ENCODE measurements at places on chromosomes 4 and X.

GRCh38 chrX:130091980-130092522 is 18.2 kb downstream of the ELF4 start:
- peak; percentile 84 for DNase-seq

DNA sequence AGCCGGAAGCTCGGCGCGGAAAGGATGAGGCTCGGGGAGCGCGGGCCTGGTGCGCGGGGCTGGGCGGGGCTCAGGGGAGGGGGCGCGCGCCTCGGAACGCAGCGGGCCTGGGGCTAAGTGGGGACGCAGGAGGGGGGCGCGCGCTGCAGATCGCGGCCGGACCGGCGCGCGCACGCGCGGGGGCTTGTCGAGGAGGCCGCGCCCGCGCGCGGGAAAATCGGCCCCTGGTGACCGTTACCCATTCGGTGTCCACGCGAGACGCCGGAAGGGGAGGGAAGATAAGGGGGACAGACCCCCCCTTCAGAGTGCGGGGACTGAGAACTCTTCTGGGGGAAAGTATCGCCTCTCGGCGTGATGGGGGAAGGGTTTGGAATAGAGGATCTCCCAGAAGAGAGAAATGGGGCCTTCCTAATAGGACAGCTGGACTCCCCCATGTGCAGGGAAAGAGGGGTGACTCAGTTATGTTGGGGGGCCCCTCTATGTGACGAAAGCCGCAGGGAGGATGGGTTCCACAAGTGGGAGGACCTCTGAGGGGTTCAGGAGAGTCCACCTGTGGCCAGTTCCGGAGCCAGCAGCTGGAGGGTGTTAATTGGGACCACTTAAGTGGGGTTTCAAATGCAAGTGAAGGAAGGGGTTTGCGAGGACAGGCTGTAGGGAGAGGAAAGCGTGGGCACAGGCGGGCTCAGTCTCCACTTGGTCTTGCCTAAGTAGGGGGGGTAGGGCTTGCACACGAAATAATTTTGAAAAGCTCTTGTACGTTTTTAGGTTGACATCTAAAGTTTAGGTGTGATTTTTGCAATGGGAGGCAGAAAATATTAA is 584 bp downstream of the SUV39H1 start:
- peak; percentile 91 for DNase-seq

GRCh38 chr4:58456727-58457384 is 1346.7 kb upstream of the IGFBP7 start:
- DNase-seq, result no peak

DNA sequence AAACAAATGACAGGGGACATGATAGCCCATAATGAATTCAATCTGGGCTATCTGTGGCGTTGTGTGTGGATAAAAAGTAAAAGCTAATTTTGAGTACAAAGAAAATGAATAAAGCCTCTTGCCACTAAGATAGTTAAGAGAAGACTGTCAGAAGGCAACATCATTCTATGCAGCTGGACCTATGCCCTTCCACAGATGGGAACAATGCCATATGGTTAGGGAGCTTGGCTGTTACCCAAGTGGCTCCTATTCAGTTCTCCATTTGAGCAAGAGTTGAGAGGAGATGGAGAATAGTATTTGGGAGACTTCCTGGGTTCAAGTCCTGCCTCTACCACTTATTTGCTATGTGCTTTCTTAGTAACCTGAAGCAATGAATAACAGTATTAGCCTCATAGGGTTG is 107.7 kb downstream of the ANXA3 start:
- DNase-seq, result no peak

DNA sequence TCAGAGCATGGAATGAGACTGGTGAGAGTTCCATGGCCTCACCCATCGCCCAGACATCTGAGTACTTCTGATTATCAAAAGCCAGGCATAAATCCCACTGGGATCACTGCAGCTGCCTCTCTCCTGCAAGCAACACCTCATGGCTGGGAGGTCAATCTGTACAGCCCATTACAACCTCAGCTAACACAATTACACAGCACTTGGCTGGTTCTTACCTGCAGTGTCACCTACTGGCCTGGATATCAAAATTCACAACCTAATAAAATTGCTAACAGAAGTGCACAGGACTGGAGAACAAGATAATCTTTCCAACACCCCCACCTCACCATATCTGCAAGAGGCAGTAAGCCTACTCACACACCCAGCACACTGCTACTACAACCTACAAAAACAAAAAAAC is 341.7 kb upstream of the NDST3 start:
- DNase-seq, result no peak

DNA sequence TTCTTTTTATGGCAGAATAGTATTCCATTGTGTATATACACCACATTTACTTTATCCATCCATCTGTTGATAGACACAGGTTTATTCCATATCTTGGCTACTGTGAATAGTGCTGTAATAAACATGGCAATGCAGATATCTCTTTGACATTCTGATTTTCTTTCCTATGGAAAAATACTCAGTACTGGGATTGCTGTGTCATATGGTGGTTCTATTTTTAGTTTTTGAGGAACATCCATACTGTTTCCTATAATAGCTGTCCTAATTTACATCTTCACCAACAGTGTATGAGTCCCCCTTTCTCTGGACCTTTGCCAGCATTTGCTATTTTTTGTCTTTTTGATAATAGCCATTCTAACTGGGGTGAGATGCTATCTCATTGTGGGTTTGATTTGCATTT is 73.5 kb downstream of the GPAT3 start:
- DNase-seq, result no peak

DNA sequence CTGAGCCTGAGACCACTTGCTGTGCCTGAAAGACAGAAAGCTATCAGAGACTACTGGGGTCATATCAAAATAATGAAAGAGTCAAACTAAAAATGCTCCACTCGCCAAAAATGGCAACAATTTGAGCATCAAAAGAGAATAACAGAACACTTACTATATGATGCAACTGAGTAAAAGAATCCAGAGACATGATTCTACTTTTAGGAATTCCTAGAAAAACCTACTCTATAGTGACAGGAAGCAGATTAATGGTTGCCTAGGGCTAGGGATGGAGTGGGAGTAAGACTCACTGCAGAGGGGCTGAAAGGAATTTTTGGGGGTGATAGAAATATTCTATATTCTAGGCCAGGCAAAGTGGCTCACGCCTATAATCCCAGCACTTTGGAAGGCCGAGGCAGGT is 29.4 kb upstream of the SLAIN2 start:
- no peak for DNase-seq

DNA sequence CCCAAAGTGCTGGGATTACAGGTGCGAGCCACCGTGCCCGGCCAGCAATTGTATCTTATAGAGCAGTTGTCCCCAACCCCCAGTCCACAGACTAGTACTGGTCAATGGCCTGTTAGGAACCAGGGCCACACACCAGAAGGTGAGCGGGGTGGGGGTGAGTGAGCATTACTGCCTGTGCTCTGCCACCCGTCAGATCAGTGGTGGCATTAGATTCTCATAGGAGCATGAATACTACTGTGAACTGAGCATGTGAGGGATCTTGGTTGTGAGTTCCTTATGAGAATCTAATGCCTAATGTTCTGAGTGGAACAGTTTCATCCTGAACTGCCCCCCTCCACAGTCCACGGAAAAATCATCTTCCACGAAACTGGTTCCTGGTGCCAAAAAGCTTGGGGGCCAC is 328.0 kb upstream of the BOD1L1 start:
- no peak for DNase-seq

DNA sequence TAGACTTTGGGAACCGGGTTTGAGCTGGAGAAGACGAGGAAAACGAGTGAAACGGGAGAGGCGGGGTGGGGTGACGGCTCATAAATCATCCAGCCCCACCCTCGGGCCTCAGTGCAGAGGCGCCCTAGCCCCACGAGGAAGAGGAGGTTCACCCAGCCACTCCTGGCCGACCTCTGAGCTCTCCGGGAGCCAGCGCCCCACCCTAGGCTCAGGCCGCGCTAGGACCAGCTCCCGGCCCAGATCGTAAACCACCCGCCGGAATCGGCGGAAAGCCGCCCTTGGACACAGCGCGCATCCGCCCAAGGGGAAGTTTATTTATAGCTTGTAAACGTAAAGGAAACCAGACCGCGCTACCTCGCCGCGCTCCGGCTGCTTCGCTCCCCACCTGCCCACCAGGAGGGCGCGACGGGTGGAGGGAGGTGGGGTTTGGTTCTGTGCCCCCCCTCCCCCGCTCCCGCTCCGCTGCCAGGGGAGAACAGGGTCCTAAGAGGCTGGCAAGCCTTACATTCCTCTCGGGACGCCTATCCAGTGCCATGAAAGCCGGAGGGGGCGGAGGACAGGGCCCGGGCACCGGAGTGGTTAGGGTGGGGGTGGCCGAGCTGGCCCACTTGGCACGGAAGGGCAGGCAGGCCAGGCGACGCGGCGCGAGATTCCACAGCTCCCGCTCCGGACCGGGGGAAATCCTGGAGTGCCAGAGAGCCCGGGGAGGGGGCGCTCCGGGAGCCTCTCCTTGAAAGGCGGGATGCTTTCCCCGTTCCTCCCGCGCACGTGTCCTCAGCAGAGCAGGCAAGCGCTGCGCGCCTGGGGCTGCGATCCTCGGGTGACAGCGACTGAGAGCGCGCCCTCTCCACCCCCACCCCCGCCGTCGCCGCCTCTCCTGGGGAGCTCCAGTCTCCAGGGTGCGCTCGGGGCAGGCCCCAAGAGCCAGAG is 84.2 kb downstream of the BCOR start:
- peak; percentile 84 for DNase-seq

DNA sequence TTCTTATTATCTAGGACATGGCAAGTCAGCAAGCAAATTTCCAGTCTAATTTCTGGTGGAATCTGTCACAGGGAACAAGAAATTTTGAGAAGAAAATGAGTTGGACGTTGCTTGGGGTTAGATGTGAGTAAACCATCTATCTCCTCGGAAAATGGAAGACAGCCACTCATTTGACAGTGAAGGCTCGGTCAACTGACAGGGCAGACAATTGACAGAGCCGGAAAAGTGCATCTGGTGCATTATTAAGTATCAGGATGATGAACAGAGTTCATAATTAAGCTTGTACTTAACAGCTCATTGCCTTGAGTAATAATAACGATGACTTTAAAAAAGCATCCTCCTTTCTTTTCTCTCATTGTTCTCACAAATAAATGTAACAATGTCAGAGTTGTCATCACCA is 168.4 kb downstream of the MAD2L1 start:
- DNase-seq, result no peak

DNA sequence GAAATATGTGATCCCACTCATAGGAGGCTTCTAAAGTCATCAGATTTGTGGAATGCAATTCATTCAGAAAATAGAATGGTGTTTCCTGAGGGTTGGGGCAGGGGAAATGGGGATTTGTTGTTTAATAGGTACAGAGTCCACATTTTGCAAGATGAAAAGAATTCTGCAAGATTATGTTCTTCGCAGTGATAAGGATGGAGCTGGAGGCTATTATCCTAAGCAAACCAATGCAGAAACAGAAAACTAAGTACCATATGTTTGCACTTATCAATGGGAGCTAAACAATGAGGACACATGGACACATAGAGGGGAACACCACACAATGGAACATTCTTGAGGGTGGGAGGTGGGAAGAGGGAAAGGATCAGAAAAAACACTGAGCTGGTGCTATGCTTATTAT is 144.3 kb upstream of the NLGN4X start:
- DNase-seq, result no peak

GRCh38 chrX:79477691-79478090 is 110.6 kb upstream of the ITM2A start:
- DNase-seq, result no peak

DNA sequence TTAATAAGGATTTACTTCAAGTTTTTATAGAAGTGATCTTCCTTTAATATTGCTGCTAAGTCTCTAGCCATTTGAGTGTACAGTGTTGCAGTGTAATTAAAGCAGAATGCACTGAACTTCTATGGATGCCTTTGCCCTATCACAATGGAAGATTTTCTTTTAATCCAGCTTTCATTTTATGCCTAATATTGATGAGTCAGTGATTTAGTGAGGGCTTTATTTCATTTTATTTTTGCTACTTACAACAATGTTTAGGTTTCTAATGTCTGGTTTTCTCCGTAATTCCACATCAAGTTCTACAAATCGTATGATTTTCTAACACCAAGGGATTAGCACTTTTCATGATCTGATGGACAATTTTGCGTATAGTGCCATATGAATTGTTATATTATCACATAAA is 504.1 kb downstream of the PCDH11X start:
- DNase-seq, result no peak

GRCh38 chrX:26851981-26852380 is 611.2 kb downstream of the PPP4R3C start:
- DNase-seq, result peak; percentile 5

- no peak for DNase-seq
These were observed 210.4 kb downstream of the KLHL4 start for GRCh38 chrX:87728024-87728423.

DNA sequence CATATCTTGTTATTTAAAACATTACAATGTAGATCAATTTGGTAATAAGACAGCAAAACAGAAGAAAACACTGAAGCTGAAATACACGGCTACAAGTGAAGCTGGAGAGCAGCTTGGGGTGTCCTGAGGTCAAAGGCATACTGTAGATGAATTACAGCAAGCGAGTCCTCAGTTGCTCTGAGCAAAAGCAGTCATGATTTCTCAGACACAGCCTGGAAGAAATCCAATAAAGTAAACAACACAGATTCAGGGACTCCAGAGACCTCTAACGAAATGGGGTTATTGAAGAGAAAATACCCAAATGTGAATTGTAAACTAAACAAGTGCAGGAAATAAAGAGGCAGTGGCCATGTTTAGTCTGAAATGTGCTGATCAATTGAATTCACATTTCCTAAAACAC is 324.4 kb downstream of the CAMK2D start:
- no peak for DNase-seq

DNA sequence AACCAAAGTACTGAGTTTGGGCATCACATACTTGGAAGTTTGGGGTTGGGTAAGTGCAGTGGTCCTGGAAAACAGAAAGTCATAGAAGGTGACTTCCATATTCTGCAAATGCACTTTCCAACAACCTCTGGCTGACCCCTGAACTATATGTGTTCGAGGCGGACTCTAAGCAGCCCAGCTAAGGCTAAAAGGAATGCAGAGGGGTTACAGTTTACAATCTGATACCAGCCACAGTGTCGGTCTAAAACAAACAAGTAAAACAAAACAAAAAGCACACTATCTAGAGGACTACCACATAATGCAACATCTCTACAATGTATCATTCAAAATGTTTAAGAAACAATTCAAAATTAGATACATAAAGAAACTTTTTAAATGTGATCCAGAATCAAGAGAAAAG is 185.6 kb downstream of the ADAMTS3 start:
- no peak for DNase-seq

DNA sequence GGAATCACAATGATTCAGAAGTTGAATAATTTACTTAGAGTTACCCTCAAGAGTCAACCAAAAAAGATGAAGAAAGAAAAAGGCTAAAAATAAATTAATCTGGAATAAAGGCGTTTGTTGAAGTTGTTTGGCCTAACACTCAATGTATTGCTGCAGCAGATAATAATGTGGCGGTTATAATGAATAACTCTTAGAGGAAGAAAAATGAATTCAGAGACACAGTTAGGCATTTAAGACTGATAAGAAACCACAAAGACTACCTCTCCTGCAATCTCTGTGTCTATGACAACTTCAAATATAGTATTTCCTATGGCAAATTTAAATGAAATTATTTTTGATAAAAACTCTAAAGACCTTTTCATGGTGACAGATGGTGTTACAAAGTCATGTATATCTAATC is 1369.1 kb upstream of the AGA start:
- no peak for DNase-seq

- DNase-seq, result peak; percentile 24
These were observed 94.1 kb upstream of the GALNT7 start for GRCh38 chr4:173074501-173074946.

GRCh38 chrX:112577146-112577545 is 102.6 kb downstream of the LHFPL1 start:
- no peak for DNase-seq

GRCh38 chr4:88159229-88159725 is 838 bp upstream of the ABCG2 start:
- no peak for DNase-seq

All from H7 (cell line).